ENCODE measurements at places on chromosomes 5 and 9.

GRCh38 chr5:96226941-96227552, 206.0 kb downstream of the PCSK1 start:
- no peak for DNase-seq

DNA sequence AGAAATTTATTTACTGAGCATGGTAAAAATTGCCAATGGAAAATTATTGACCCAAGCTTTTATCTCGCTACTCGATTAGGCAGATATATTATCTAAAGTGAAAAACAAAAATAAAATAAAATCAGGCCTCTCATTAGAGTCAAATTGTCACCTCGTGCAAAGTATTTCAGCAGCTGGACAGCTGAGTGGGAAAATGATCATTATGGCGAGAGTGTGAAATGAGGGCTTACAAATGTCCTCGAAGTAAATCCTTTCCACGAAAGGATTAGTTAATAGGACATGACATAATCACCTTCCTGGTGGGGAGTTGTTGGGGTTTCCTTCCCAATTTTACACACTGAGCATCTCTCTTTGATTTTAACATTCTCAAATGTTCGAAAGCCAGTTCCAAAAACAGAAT, 5.4 kb upstream of the DPYSL3 start:
- no peak for DNase-seq

DNA sequence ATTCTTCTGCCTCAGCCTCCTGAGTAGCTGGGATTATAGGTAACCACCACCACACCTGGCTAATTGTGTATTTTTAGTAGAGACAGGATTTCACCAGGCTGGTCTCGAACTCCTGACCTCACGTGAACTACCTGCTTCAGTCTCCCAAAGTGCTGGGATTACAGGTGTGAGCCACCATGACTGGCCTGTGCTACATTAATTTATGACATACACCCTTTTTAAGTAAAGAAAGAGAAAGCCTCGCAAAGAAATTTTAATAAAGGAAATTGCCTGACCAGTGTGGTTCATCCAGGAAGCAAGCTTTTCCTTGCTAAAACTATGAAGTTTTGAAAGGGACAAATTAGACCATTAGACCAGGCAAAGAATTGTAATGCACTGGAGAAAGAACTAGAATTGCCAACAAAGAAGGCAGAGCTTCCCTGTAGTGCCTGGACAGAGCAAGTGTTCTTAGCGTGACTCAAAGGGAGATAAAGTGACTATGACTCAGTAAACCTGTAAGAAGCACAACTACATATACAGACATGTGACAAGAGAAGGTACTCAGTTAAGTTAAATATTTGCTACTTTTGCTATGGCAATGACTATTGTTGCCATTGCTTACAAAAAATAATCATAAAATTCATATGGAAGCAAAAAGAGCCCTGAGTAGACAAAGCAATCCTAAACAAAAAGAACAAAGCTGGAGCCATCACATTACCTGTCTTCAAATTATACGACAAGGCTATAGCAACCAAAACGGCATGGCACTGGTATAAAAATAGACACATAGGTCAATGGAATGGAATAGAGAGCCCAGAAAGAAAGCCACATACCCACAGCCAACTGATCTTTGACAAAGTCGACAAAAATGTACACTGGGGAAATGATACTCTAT, 54.6 kb downstream of the FYB1 start:
- DNase-seq = no peak

GRCh38 chr9:133188006-133188842, 20.8 kb downstream of the OBP2B start:
- peak; percentile 39 for DNase-seq

GRCh38 chr9:33813712-33814641, 3.0 kb upstream of the UBE2R2 start:
- no peak for DNase-seq

GRCh38 chr5:114789773-114790402, 379.8 kb downstream of the TRIM36 start:
- DNase-seq = peak; percentile 20

DNA sequence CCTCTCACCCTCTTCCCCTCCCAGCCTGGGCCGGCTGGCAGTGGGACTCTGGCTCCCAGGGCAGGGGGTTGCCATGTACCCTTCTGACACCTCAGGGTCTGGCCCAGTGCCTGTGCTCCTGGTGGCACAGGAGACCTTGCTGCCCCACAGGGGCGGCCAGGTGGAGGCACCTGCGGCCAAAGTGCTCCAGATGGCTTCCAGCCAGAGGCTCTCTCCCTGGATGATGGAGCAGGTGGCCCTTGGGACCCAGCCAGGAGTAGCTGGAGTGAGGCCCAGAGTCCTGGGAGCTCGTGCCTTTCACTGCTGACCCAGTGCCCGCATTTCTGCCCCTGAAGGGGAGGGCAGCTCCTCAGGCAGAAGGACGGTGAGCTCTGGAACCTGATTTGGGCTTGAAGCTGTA, 87.3 kb downstream of the NTNG2 start:
- no peak for DNase-seq

GRCh38 chr5:108786806-108787483, 39.2 kb downstream of the FER start:
- DNase-seq = no peak

GRCh38 chr5:79582186-79582585, 30.1 kb upstream of the TENT2 start:
- DNase-seq = no peak

- DNase-seq = no peak
These were observed 871 bp downstream of the TRIO start for GRCh38 chr5:14143841-14144585.

- DNase-seq = no peak
These were observed 79.0 kb upstream of the RAI14 start for GRCh38 chr5:34576891-34577666.

DNA sequence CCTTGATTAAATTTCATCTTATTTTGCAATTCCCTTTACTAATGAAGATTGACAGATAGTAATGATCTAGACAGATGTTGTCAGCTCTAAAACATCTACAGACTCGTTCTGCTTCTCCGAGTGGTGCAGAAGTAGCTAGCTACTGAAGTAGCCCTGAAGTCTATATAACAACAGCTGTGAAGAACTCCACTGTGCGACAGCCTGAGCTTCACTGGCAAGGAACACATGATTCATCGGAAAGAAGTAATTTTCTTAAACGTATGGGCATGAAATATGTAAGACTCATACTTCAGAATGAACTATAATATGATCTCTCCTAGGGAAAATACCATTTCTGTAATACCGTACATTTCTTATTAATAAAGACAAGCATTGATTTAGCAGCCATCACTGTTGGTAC, 96.2 kb downstream of the TRPM3 start:
- DNase-seq = no peak

DNA sequence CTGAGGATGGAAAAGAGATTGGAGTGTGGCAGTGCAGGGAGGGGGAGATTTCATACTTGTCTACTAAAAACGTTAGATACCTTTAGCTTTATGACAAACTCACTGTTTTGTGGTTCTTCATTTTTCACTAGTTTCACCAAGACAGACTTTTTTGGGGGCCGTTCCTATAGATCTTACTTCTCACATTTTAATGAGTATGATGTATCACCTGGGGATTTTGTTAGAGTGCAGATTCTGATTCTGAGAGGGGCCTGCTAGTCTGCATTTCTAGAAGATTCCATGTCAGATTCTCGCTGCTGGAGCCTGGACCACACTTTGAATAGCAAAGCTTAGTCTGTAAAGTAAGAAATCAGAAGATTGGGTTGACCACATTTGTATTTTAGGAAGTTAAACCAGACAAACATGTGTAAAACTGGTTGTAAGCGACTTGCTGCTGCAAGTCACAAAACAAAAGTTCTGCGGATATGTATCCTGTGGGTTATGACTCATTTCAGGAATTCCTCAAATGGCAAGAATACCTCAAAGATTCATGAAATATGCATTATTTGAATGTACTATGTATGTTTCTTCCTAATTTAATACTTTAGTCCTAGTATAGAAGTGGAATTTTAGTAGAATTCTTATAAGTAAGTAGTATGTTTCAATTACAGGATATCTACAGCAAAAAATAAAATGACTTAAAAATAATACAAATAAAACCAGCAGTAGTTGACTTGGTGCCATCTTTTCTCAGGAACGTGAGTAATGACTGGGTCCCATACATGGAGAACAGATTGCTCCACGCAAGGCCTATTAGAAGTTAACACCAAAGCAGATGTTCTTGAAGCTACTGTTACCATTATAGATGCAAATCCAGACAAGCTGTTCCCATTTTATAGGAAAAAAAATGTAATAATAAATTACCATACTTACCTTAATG, 27.8 kb downstream of the NFIL3 start:
- no peak for DNase-seq

- DNase-seq = no peak
These were observed 93.8 kb downstream of the HSPA4 start for GRCh38 chr5:133145436-133146170.

GRCh38 chr5:31516802-31517201, 15.1 kb downstream of the DROSHA start:
- DNase-seq = no peak

- DNase-seq = no peak
These were observed 1.1 kb downstream of the TESK1 start for GRCh38 chr9:35606138-35606504.

DNA sequence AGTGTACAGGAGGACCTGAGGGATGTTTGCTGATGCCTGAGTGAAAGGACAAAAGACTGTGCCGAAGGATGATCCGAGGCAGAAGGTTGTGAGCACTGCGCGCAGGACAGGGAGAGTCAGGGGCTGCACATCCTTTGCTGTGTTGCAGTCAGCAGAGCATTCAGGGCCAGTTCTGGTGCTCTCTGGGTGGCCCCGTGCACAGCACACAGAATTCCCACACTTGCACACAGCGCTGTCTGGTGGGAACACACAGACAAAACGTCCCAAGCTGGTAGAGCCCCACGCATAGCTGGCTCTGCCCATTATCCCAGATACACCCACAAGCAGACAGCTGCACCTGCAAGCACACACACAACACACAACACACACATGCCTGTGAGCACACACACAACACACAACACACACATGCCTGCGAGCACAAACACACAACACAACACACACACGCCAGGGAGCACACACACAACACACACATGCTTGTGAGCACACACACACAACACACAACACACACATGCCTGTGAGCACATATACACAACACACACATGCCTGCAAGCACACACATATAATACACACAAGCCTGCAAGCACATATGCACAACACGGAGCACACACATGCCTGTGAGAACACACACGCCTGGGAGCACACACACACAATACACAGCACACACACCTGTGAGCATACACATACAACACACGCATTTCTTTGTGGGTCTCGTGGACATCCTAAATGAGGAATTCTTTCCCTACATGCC, 74.4 kb downstream of the FGF18 start:
- DNase-seq = no peak

- DNase-seq = no peak
These were observed 122.9 kb upstream of the SARDH start for GRCh38 chr9:133861086-133861485.

DNA sequence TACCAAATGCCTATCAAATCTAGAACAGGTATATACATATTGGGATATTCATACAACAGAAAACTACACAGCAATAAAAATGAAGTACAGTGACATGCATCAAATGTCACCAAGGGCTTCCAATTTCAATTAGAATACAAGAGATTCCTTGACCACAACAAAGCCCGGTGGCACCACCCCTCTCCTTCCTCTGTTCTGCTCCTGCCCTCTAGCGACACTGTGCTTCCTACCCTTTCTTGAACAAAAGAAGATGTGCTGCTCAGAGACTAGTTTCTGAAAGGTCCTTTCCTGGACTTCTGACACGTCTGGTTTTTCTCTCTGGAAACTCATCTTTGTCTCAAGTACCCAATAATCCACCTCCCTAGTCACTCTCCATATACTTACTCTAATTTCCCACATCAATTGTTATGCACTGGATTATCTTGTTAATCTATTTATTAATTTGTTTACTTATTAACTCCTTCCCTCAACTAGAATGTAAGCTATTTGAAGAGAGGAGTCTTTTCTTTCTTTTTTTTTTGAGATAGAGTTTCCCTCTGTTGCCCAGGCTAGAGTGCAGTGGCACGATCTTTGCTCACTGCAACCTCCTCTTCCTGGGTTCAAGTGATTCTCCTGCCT, 70.4 kb upstream of the CTSV start:
- DNase-seq = peak; percentile 41
